Activated CD4-positive, alpha-beta T cell treated with anti-CD3 and anti-CD28 coated beads, Interleukin-2, amount 50 U/mL, for 4 hours (primary cell): ENCODE measurements at places on chromosomes 4 and X.

GRCh38 chr4:40309250-40309774 lies 25.8 kb upstream of the CHRNA9 start:
- peak; percentile 92 for DNase-seq

- DNase-seq: no peak
These were observed 4.1 kb upstream of the UGT2B7 start for GRCh38 chr4:69092190-69092589.

DNA sequence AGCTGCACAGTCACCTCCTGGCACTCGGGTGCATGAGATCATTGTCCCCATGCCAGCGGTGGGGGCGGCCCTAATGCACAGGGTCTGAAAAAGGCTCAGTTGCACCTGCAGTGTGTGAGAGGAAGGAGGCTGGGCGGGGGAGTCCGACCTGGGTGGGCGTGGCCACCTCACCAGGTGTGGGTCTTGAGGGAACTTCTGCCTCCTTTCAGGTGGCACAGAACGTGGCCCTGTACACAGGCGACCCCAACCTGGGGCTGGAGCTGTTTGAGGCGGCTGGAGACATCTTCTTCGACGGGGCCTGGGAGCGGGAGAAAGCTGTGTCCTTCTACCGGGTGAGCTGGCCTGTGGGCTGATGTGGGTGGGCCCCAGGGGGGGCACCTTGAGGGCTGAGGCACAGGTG lies 34.3 kb upstream of the HTRA3 start:
- no peak for DNase-seq

DNA sequence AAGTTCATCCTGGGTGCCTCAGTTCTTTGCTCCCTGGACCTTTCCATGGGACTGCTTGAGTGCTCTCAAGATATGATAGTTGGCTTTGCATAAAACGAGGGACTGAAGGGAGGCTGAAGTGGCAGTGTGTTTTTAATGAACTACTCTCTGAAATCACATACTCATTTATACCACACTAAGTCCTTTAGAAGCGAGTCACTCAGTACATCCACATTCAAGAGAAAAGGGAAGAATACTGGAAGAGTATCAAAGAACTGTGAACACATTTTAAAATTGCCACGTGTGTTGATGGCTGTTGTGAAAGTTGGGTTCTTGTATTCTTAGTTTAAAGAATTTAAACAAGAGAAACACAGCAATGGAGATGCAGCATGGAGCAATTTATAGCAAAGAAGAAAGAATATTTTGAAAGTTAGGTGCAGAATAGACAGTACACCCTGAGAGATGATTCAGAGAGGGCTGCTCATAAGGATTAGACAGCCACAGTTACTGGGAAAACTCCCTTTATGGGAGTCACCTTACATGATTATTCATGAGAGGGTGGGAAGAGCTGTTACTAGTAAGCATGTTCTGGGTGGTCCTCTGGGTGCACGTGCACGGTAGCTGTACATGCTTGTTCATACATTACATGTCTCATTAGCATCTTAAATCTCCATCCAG lies 380.7 kb downstream of the ADGRL3 start:
- DNase-seq: no peak

- DNase-seq: no peak
These were observed 31.6 kb downstream of the RASSF6 start for GRCh38 chr4:73588613-73589012.

DNA sequence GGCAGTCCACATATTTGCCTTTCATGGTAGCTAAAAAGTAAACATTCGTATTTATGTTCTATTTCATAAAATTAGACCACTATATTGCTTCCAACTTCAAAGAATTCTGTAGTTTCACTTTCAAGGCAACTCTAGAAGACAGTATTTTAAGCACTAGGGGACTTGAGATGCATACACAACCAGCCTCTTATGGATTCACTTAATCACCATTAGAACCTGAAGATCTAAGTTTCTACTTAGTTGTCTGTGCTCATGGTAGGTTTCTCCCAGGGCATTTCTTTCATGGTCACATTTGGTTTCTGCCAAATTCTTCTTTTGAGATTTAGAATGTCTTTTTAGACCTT lies 209.9 kb upstream of the HCCS start:
- DNase-seq: no peak

GRCh38 chr4:79362626-79363025 lies 36.8 kb upstream of the NAA11 start:
- no peak for DNase-seq

GRCh38 chr4:157048248-157048647 lies 27.7 kb upstream of the GLRB start:
- no peak for DNase-seq

GRCh38 chr4:86493460-86493859 lies 100.7 kb upstream of the PTPN13 start:
- DNase-seq: no peak

GRCh38 chrX:153469811-153470410 lies 465 bp downstream of the HAUS7 start:
- DNase-seq: no peak

DNA sequence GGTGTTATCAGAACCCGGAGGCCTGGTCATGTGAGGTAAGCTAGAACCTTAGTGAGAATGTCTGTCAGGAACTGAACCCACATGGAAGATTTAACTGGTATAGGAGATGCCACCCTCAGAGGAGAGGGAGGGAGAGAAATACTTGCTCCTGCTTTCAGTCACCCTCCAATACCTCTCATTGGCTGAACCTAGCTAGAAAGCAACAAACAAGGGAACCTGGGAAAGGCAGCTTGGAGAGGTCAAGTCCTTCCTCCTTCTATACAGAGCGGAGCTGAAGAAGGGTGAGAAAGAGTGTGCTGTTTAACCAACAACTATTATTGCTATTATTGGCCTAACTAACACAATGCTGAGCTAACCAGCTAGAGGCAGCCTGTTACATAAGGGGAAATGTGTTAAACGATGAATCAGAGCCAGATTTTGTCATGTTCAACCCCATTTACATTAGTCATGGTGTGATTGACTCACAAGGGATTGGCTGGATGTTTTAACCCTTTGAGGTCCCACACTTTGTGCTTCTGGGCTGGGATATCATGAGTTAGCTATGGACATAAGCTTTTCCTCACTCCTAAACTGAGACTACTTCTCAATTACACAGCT lies 96.5 kb upstream of the ESX1 start:
- DNase-seq: no peak

DNA sequence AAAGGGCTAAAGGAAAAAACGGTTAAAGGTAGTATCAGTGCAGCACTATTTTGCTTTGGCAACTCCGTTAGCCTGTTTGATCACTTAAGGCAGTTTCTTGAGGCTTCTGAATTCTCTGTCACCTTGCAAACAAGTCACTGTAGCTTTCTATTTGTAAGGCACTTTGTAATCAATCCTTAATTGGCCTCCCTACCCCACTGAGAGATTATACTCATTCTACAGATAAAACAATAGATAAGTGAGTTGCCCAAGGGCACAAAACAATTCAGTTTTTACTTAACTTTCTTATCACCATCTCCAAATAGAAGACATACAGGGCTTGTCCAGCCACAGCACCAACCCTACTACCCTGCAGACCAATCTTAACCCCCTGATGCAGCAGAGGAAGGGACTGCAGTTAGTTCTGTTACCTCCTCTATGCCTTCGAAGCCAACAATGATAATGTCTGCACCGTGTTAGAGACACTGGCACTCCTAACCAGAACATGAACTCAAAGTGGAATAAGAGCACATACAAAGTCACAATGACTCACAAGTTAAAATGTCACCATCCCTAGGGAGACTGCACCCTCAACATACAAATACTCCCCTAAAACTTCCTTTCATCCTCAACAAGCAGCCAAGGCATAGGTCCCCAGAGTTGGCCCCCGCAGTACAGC lies 1.7 kb downstream of the TMEM185A start:
- DNase-seq: no peak

DNA sequence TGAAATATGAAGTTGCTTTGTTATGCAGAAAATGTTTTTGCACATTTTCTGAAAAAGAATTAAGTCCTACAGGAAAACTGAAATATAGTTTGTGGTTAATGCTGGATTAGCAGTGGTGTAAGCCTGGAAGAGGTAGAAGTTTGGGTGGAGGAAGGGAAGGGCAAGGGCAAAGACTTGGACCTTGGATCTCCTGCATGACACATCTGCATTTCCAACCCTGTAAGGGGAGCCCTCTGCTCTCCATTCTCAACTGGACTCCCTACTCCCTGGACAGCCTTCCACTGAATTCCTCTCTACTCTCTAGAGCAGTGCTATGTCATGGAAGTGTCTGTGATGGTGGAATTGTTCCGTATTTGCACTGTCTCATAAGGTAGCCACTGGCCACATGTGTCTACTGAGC lies 4.6 kb downstream of the CASP6 start:
- no peak for DNase-seq

GRCh38 chr4:108193886-108194672 lies 25.3 kb upstream of the LEF1 start:
- DNase-seq: no peak

DNA sequence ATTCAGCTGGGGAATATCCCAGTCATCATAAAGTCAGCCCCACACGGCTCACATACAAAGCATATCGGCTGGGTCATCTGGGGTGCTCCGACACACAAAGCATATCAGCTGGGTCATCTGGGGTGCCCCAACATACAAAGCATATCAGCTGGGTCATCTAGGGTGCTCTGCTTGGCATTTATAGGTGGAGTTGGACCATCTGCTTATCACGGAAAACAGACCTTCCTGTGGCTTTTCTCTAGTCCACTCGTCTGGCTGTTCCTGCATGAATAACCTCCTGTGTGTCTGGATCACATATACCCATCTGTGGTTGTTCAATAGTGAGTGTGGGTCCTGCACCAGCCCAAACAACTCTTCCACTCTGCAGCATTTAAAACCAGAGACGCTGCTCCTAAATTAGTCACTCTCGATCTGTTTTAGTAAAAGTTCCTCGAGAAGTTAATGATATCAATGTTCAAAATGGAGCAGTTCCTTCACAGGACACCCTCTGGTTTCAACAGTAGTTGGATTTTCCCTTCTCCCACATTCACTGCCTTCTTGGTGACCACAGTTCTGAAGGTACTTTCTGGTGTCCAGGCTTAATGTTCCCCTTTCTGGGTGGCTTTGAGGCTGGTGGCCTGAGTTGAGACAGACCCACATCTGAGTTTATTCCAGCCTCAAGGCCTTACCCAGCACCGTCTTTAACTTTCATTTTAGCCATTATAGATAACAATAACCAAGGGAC lies 70.0 kb upstream of the FRG1 start:
- DNase-seq: no peak

DNA sequence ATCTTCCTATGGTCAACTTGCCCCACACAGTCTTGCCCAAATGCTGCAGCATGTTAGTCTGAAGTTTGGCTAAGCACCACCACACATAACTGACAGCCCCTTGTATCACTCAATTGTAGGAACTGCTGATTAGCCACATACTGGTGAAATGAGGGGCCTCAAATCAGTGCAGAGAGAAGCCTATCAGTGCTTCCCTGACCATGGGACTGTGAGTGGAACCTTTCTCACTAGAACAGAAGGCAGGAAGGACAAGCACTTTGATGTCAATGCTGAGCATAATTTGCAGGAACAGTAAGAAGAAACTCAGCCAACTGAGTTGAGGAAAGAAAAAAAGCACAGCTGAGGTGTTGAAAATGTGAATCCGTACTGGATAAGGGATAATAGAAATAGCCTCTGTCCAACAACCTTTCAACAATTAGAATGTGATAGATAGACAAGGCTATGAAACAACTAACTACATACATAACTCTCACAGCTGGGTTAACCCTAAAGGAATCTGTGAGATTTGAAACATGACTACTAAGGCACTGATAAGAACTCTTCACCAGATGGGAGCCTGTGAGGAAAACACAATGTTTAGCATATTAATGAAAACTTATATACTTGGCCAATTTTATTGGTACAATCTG lies 136.6 kb upstream of the SH3RF1 start:
- DNase-seq: no peak

GRCh38 chr4:69066945-69067344 lies 29.3 kb upstream of the UGT2B7 start:
- no peak for DNase-seq

DNA sequence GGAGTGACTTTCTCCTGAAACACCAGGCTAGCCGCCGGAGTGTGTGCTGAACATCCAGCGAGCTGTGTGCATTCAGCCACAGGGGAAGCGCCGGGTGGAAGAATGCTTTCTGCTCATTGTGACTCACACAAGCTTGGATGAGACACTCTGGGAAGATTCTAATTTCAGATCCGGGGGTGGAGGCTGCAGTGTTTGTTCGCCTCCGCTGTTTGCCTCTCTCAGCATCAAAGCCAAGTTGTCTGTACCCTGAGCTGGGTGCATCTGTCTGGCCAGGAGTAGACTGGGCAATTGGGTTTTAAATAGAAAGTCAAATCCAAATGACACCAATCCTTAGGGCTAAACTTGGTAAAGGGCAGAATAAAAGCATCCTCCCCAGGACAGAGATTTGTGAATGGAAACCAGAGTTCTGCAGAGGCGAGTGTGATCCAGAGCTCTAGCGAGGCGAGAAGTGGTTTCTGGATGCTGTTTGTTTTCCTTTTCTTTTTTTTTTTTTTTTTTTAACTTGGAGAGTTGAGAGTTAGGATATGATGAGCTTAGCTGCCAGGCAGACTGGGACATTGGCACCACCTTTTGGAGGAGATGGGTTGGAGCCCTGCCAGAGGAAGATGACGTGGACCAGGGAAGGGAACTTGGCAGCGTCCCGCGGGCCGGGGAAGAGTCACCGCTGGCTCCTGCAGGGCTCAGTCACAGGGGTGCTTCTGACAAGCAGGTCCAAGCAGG lies 196.0 kb upstream of the PSAPL1 start:
- no peak for DNase-seq

- no peak for DNase-seq
These were observed 128.2 kb downstream of the CPEB2 start for GRCh38 chr4:15130441-15130840.

- DNase-seq: no peak
These were observed 213.0 kb downstream of the IL15 start for GRCh38 chr4:141849367-141849766.

DNA sequence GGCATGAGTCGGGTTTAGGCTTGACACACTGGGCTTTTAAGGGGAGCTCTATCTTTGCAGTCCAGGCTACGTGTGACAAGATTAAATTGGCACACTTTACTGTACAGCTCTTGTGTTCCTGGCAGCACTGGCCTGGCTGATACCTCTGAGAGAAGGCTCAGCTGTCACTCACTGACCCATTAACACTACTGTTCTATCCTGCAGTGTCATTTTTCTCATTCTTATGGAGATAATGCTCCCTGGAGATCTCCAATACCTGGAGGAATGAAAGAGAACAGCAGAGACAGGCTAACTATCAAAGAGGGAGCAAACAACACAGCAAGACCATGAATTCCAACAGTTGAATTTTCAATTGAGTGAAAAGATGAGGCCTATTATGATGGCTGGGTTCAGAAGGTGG lies 1.7 kb upstream of the PDHA2 start:
- DNase-seq: no peak

GRCh38 chr4:94978904-94979303 lies 221.1 kb downstream of the BMPR1B start:
- DNase-seq: no peak

DNA sequence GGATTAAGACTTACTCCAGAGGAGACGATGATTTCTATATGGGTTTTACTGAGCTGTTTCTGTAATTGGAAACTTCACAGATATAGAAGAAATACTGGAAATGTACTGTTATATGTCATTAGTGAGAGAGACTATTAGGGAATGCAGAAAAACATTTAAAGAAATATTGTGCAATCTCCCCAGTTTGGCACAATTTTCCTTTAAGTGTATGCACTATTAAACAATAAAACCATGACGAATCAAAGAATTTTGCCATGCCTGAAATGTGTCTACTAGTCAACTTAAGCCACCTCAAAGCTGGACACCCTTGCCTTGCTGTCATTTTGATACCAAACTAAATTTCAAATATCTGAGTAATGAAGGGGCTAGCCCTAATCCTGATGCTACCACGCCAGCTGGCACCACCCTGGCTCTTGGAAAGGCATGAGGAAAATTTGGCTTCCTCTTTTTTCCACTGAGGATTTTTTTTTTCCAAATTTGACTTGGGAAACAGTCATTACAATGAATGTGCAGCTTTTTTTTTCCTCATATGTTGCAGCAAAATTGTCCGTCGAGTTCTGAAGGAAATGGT lies 36.1 kb downstream of the MTTP start:
- DNase-seq: no peak
